ENCODE measurements at places on chromosomes 3 and 15.

DNA sequence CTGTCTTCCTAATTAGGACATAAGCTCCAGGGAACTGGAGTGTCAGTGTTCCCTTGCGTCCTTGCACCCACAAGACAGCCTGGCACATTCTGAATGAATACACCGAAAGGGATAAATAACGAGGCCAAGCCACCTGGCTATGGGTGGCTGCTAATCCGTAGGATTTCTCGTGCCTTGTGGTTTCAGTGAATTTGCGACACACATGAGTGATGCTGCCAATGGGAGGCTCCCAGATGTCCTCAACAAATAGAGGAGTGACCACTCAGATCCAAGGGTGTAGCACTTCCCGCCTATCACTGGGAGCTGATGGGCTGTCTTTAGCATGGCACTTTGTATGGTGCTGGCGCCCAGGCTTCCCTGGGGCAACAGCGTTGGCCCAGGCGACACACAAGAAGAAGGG lies 43.4 kb downstream of the APBA2 start:
- no peak for DNase-seq

DNA sequence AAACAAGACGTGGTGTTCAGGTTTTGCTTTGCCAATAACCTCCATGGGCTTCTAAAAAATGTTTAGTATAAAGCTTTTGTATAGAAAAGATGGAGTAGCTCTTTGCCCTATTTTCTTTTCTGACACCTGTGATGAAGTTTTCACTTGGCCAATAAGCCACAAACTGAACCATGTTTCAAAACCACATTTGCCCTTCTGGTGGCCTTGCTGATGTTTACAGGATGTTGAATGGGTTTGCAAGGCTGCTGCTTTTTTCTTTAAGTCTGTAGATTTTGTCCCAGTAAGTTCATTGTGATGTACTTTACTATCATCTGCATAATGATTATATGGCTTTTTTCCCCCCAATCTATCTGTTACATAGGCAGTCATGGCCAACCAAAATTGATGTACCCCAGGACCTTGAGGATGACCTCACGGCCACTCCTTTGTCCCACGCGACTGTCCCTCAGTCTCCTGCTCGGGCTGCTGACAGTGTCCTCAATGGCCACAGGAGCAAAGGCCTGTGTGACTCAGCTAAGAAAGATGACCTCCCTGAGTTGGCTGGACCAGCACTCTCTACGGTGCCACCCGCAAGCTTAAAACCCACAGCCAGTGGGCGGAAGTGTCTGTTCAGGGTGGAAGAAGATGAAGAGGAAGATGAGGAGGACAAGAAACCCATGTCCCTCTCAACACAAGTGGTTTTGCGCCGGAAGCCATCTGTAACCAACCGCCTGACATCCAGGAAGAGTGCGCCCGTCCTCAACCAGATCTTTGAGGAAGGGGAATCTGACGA lies 60.8 kb downstream of the SNRK start:
- DNase-seq = no peak

DNA sequence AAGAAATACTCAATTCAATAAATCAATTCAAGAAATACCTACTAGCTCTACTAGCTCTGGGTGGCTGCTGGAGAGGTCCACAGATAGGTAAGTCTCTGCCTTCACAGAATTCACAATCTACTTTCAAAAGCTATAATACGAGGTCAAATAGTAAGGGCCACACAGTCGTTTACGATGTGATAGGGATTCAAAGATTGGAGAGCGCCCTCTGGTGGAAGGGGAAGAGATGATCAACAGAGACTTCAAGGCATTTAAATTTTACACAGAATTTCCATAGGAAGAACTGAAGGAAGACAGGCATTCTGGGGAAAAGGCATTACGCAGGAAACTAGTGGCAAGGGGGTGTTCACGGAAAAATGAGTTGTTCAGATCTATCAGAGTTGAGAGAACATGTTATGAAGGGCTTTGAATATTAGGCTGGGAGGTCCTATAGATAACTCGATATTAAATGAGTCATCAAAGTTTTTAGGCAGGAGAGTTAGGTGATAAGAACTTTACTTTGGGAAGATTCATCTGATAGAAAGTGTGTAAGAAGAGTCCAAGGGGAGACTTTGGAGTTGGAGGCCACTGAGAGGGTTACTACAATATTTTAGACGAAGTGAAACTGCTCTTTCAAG lies 128.8 kb downstream of the FRMD5 start:
- DNase-seq = peak; percentile 42

DNA sequence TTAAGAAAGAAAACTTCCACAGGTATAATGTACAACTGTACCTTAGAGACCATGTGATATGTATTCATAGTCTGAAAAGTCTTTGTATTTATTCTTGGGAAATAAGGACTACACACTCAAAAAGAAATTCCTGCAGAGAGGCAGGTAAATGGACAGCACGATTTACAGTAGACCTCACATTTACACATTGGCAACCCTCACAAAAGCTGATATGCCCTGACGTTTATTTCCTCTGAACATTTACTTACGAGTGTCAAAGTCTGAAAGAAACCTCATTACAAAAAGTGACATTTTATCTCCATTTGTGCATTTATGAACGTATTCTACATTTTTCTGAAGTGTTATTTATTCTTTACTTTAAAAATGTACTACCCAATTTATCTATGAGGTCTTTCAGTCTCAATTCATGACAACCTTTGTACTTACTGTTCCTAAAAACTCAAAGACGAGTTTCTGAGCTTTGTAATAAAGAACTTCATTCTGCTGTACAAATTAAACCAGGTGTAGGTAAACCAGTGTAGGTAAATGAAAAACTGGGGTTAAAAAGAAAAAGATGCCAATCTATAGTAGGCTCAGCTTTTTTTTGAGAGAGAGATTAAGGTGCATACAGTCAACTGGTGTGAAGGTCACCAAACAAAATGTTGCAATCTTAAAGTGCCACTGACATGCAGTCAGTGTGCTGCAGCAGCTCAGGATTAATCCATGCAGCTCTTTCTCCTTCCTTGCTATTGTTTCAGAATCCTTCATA lies 44.3 kb downstream of the THRB start:
- DNase-seq = no peak

DNA sequence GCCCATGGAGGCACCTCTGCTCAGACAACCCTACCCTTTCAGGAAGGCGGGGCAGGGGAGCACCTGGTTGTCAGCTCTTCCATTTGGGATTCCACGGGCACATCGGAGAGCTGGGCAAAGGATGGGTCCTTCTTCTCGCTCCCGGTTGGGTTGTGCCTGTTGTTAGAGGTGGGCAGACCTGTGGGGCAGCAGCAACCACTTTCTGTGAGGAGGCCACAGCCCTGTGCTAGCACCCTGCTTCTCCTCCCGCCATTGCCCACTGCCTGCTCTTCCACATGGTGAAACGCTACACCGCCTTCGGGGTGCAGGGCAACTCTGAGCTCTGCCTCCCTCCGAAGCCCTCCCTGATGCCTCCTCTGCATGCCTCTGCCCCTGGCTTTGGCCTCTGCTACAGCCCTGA lies 7.0 kb upstream of the HHATL start:
- DNase-seq = no peak

- DNase-seq = no peak
These were observed 4.1 kb downstream of the FOXP1 start for GRCh38 chr3:71579326-71579934.

DNA sequence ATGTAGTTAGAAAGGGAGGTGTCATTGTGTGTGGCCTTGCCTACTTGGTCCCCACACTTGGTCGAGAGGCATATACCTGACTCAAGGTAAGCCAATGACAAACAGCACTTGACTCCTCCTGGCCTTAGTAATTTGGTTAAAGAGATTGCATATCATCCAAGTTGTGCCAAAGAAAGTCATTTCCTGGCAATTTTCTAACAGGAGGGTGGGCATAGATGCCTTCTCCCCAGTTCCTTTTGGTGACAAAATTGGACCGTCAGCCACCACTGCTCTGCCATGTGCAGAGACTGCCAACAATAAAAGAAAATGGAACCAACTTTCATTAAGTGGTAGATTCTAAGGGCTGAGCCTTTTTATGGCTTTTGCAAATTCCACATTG lies 7.9 kb upstream of the LEKR1 start:
- no peak for DNase-seq

DNA sequence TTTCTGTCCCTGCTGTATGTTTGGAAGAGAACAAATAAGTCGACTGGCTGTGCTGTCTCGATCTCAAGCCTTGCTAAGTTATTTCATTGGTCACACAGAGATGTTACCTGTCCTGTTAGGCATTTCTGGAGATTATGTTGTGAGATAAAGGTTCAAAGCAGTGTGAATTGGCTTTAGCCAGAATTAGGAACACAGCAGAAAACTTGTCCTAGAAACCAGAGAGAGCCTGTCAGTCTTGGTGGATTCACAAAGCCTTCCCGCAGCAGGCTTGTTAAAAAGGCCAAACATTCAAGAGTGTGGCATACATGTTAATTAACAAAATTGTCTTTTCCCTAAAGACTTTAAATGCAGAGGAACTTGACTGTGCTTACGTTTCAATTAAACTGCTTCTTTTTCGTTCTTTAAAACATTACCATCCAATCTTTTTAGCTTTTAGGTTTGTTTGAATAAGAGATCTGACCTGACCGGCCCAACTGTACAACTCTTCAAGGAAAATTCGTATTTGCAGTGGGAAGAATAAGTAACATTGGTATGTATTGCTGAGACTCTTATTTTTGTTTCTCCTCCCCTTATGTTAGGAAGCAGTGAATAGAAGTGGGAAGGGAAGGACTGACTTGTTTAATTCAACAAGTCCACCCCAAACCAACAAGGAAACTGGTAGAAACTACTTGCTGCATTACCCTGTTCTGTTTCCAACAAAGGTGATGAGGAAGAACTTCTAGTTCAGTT lies 25.2 kb downstream of the ABHD2 start:
- no peak for DNase-seq

DNA sequence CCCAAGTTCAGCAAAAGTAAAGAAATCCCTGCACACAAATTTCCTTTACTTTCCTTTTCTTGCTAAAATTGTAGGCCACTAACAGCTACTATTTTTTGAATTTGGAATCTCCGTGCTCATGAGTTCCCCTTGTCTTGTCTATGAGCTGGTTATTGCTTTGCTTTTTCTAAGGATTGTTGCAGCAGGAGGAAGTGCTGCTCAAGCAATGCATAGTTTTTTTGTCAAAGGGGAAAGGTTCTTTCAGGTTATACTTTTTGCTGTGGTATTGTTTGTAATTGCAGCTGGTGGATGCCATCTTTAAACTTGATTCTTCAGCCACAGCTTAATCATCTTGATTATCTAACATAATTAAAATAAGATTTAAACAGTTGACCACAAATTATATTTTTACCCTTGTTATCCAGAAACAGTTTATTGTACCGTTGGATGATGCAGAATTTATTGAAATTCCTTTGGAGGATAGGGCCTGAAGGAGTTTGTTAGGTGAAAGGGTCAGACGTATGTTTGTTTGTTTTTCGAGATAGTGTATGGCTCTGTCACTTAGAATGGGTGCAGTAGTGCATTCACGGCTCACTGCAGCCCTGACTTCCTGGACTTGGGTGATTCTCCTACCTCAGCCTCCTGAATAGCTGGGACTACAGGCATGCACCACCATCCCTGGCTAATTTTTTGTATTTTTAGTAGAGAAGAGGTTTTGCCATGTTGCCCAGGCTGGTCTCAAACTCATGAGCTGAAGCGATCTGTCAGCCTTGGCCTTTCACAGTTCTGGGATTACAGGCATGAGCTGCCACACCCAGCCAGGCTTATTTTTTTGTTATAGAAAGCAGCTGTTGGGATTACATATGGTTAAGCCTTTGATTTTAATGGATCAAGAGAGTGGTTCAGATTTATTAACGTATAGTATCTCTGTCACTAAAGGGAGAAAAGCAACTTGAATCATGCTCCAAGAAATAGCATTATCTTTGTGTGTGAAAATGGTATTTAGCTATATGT lies 11.7 kb downstream of the MGA start:
- no peak for DNase-seq

GRCh38 chr15:74383286-74383685 lies 15.8 kb upstream of the CYP11A1 start:
- DNase-seq = no peak

GRCh38 chr15:44641651-44642050 lies 21.8 kb downstream of the SPG11 start:
- DNase-seq = no peak

DNA sequence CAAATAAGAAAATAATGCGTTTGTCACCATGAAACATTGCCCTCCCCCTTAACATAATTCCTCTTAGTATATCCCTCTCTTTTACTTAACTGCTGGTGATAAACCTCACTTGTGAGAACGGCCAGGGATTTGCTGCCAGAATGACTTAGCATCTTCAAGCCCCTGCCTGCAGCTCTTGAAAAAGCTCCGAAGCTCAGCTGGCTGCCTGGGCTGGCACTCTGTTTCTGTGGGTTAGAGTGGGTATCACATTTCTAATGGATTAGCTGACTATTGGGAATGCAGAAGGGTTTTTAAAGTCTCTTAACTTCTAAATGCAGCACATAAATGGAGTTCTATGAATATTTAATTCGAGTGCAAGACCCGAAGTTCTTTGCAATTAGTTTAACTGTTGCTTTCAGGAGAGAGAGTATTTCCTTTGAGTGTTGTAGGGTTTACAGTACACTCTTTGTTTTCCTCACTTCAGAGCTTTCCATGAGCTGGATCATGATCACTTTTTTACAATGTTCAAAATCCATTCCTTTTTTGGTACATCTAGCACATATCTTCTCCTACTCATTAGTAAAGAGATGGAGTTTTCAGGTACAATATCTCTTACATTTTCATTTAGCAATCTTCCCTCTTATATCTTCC lies 124.7 kb upstream of the RBMS3 start:
- no peak for DNase-seq

GRCh38 chr3:61493339-61493738 lies 68.0 kb upstream of the PTPRG start:
- no peak for DNase-seq

DNA sequence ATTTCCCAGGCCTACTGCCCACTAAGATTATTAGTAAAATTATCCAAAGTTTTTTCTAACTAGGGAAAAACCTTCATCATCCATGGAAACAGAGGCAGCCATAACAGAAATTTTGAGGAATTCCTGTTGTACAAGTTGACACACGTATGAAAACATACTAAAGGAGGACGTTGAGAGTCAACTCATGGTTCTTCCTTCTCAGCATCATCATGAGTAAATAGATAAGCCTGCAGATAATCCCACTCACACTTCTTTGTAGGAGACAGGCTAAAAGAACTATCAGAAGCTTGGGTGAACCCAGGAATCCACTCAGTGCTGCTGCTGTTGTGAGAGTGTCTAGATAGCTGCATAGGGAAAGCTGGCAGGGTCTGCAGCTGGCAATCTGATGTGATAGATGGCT lies 694.8 kb upstream of the NR2F2 start:
- no peak for DNase-seq

- DNase-seq = no peak
These were observed 37.6 kb downstream of the OSTN start for GRCh38 chr3:191236646-191237045.

DNA sequence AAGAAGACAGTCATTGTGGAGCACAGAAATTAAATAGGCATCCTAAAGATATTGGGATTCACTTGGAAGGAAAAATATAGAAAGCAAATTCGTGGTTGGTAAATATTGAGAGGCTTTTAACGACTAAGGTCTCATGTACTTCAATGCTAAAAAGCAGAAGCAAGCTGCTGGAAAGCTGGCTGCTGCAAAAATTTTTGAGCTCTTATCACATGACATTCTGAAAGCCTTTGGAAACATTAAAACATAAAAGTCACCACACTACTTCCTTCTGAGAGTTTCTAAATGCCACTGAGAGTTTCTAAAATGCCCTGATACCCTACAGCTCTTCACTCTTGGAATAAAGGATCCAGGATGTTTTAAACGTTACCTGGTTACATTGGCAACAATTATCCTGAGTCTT lies 39.0 kb upstream of the CBLB start:
- DNase-seq = no peak

GRCh38 chr3:107824822-107825371 lies 265.9 kb downstream of the CD47 start:
- no peak for DNase-seq

Data from stimulated activated CD4-positive, alpha-beta T cell treated with anti-CD3 and anti-CD28 coated beads, Interleukin-12 subunit alpha, Interleukin-12 subunit beta, amount 100 ng/mL, for 4 hours (primary cell).